ENCODE measurements at places on chromosomes 4 and X.

- DNase-seq, result no peak
These were observed 1.1 kb upstream of the HTATSF1 start for GRCh38 chrX:136496186-136496763.

GRCh38 chr4:102399021-102399420 is 53.7 kb upstream of the SLC39A8 start:
- DNase-seq, result no peak

DNA sequence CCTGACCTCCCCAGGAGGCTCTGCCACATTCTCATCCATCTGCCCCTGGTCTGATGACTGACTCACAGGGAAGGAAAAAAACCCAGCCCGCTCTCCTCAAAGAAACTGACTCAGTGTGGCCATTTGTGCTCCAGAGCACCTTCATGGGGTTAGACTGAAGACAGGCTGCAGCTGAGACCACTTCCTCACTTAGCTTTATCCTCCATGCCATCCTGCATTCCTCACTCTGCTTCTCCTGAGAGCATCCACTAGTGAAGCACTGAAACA is 35.9 kb upstream of the HPSE start:
- no peak for DNase-seq

- DNase-seq, result no peak
These were observed 130.9 kb downstream of the RELL1 start for GRCh38 chr4:37555322-37555721.

DNA sequence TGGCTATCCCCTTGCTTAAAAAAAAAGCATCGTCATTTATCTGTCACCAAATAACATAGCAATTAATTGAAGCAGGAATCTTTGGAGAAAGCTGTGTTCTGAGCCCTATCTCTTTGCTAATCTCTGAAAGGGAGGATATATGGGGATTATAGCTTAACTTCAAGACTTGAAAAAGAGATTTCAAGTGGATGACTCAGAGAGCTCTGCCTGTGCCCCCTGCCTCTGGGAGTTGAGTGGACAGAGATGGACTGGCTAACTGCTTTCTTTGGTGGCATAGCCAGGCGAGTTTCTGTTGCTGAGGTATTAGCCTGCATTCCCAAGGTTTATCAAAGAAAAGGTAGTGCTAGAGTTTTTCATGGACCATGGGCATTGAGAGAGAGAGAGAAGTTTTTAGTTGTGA is 91.6 kb downstream of the DDIT4L start:
- DNase-seq, result no peak

- peak; percentile 2 for DNase-seq
These were observed 49.2 kb downstream of the SMARCAD1 start for GRCh38 chr4:94256828-94257227.

DNA sequence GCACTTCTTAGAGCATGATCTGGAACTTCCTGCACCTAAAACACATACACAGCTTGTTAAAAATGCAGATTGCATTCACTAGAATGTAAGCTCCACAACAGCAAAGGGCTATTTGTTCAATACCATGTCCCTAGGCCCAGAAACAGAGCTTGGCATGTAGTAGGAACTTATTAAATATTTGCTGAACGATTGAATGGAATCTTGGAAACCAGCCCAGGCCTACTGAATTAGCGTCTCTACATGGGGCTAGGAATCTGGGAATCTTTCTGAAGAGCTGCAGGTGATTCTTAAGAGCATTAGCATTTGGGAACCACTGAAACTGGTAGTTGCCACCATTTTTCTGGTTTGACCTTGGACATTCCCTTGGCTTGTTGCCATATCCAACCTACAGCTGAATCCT is 234.1 kb downstream of the STIM2 start:
- DNase-seq, result no peak

GRCh38 chrX:136781180-136781797 is 557 bp upstream of the ARHGEF6 start:
- DNase-seq, result peak; percentile 30

GRCh38 chr4:16292585-16292984 is 66.3 kb upstream of the TAPT1 start:
- no peak for DNase-seq

DNA sequence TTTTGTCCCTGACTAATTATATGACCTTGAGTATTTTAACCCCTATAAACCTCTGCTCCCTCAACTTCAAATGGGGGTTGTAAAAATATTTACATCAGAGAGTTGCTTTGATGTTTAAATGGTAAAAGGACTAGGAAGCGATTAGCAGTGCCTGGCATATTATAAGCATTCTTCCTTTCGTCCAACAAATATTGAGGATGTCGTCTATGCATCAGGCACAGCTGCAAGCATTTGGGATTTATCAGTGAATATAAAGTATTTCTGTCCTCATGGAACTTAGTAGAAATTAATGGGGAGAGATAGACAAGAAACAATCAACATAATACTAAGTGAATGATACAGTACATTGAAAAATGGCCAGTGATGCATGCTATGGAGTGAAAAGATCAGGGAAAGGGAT is 115.5 kb upstream of the EDNRA start:
- DNase-seq, result no peak

- DNase-seq, result no peak
These were observed 1.4 kb downstream of the C4orf36 start for GRCh38 chr4:86890790-86891189.

DNA sequence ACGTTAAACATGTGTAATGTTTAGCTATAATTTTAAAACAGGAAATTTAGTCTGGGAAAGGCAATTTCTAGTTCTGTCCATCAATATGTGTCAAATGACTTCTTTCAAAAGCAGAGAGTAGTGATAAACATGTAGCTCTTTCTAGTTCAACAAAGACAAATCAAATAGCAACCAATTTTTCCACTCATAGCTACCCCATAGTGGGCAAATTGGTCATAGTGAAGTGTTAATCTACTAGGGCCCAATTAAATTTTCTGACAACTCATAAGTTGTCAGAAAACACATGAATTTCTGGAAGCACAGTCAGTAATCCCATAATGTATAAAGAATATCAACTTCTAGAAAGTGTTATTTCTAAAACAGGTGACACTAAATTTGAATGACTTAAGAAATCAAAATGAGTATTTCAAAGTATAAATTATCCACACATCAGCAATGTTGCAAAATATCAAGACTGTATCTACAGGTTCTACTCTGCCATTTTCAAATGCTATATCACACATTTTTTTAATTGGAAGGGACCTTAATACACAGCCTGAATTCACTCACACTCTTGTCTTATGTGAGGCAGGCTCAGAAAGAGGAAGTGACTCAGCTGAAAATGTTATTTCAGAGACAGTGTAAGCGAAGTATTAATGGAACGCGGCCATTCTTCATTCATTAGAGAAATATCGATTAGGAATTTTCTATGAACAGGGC is 7.7 kb downstream of the OCIAD2 start:
- DNase-seq, result no peak

GRCh38 chrX:136159611-136160025 is 12.3 kb downstream of the FHL1 start:
- DNase-seq, result no peak

DNA sequence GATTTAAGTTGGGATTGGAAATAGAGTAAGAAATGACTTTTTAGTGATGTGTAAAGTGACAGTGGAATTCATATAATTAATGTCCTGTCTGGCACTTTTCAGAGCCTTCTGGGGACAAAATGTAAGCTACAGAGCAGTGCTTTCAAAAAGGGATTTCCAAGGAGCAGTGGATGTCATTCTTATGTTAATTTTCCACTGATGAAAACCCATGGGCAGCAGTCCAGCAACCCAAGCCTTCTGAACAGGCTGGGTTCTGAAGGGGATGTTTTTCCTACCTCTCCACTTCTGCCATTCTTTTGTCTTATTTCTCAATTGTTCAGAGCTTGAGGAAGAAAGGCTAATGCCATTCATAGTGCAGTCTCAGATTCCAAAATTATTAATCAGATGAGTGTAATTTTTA is 717.6 kb upstream of the HS3ST1 start:
- no peak for DNase-seq

GRCh38 chr4:2689825-2690700 is 66.1 kb downstream of the TNIP2 start:
- no peak for DNase-seq

- no peak for DNase-seq
These were observed 208.1 kb upstream of the ADGRL3 start for GRCh38 chr4:60992037-60992436.

- DNase-seq, result no peak
These were observed 780.0 kb upstream of the MAGEB2 start for GRCh38 chrX:29435396-29435795.

DNA sequence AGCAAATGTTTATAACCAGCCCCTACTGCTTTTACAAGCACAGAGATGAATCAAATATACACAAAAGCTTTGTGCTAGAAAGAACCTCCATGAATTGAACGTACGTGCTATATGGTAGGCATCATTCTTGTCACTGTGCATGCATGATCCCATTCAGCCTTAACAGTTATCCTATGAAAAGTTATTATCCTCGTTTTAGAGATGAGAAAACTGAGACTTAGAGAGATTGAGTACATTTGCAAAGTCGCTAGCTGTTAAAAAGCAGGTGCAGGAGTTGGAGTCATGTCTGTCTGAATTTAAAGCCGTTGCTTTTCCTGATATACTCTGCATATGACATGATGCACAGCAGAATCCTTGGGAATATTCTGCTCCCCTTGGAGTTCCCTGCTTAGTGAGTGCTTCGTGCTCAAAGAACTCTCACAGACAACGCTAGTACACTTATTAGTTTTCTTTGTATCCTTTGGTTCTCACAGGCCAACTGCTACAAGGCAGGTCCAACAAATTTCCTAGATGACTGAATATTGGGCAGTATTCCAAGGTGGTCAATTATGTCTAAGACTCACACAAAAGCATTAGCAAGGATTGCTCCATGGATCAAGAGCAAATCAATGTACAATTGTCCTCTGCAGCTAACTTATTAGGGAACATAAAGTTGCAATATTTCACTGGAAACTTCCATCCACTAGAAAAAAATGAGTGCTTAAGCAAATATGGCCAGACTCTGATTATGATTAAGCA is 42.8 kb upstream of the TRIM2 start:
- DNase-seq, result peak; percentile 17

DNA sequence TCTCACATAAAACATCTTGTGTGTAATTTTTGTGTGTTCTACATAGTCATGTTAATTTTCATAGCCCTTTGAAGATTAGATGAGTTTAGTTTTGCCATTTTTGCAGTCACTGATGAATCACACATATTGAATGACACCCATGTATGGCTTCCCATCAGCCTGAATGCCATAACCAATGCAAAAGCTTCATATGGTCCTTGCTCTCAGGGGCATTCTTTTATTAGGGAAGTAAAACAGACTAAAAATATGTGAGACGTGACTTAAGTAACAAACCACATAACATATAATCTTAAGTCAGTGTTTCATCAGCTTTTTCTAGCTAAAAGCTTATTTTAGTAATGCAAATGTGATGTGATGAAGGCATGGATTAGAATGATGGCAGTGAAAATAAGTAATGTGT is 8.2 kb downstream of the SLC25A4 start:
- DNase-seq, result no peak

GRCh38 chrX:7147413-7147977 is at the start of gene STS:
Gene STS (plus strand): TSS chrX:7147712. CDS start chrX:7253200, 105,488 bp downstream.
- DNase-seq, result peak; percentile 35

DNA sequence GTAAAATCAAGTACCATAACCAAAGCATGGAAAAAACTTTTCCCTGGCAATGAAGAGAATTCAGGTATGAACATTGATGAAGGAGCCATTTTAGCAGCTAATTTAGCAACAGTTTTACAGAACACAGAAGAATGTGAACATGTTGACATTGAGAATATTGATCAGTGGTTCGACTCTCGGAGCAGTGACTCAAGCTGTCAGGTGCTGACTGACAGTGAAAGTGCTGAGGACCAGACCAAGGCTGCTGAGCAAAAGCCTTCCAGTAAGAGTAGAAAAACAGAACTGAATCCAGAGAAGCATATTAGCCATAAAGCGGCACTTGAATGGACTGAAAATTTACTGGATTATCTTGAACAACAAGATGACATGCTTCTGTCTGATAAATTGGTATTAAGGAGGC is 2.8 kb downstream of the TIGD2 start:
- DNase-seq, result no peak

DNA sequence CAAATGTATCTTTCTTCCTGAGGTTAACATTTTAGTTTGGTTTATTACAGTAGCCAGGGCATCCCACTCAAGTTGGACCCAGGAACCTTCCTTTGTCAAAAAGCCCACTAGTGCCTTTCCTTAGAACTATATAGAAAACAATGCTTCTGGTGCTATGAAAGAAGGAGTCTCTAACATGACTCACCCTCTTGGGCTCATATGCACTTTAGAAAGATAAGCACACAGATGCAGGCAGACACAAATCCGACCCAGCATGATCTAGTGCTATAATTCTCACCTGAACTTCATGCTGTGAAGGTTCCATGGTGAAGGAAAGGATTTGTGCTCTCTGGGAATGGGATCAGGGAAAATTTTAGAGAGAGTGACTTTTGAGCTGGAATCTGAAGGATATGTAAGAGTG is 289.4 kb downstream of the ANKRD50 start:
- DNase-seq, result no peak

DNA sequence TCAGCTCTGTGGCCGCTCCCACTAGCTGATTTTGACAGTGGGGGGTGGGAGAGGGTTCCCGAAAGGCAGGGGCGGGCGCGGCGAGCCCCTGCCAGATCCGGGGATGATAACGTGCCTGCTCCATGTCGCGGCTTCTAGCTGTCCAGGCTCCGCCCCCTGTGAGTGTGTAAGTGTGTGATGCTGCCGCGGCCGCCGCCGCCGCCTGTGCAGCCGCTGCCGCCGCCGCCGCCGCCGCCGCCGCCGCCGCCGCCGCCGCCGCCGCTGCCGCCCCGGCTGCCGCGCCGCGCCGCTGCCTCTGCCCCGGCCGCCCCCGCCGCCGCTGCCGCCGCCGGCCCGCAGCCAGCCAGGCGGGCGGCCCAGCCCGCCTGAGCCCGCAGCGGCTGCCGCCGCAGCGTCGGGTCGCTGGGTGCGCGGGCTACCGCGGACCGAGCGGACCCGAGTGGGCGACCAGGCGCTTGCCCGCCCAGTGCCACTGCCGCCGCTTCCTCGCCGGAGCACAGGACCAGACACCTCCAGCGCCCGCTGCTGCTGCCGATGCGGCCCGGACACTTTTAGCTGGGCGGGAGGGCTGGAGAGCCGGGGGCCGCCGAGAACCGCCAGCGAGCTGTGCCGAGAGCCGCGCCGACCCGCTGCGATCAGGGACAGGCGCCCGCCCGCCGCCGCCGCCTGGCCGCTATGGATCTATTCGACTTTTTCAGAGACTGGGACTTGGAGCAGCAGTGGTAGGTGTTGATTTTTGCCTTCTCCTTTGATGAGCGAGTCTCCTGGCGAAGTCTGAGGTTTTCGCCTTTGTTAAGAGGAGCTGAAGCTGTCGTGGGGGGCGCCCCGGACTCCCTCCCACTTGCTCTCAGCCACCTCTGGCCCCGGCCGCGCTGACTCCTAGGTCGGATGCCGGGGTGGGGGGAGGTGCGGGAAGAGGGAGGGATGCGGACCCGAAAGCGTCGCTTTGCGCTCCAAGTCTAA is at the start of gene AFF2:
AFF2 (plus strand) TSS at position 195 of the 963 bp plus-strand sequence; CDS start at position 676, 481 bp downstream.
- DNase-seq, result peak; percentile 27

DNA sequence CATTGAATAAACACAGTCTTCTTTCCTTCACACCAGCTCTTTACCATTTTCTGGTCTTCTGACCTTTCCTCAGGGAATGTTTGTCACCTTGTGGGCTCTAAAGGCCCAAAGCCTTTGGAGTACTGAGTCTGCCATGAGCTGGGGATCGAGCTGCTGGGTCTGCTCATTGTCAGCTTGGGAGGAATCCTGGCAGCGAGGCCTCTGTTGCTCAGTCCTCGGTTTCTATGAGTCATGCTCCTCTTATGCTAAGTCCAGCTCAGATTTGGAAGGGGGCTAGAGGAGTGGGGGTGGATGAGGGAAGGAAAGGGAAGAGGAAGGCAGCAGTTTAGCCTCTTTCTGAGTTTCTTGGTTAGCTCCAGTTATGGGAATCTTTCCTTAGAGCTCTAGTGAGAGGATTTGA is 31.1 kb downstream of the NHSL2 start:
- DNase-seq, result peak; percentile 80

GRCh38 chr4:9870165-9870790 is 88.8 kb downstream of the DRD5 start:
- DNase-seq, result no peak
